Activated naive CD8-positive, alpha-beta T cell treated with anti-CD3 and anti-CD28 coated beads for 36 hours (primary cell): ENCODE measurements at places on chromosomes 1 and 21.

- DNase-seq = no peak
Observed at GRCh38 chr21:44814498-44815023, 3.3 kb downstream of the SUMO3 start.

DNA sequence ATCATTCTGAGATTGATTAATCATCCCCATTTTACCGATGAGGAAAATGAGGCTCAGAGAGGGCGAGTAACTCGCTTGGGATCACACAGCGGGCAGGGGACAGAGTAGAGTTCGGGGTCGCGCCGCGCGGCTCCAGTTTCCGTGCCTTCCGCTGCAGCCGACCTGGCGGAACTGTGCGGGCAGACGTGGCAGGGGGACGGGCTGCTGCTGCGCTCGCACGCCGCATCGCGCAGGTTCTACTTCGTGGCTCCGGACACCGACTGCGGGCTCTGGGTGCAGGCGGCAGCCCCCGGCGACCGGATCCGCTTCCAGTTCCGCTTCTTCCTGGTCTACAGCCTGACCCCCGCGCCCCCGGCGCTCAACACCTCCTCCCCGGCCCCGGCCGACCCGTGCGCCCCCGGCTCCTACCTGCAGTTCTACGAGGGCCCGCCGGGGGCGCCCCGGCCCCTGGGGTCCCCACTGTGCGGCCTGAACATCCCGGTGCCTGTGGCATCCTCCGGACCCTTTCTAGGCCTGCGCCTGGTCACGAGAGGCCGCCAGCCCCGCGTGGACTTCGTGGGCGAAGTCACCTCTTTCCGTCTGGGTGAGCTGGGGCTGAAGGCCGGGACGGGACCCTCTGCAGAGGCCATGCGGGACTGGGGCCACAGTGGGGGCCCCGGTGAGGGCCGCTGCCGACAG is 2.3 kb downstream of the LDLRAD2 start:
- peak; percentile 51 for DNase-seq

DNA sequence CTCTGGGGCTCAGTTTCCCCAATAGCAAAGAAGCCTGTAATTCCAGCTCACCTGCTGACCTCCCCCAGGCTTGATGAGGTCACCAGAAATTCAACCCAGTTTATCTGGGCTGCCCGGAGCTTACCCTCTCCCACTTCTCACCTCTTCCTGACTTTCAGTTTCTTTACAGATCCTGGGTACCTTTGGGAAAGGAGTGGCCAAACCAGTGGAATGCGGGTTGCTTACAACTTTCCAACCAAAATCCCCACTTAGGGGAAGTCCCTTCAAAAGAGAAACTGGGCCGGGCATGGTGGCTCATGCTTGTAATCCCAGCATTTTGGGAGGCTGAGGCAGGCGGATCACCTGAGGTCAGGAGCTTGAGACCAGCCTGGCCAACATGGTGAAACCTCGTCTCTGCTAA is 5.9 kb upstream of the MARCKSL1 start:
- no peak for DNase-seq

DNA sequence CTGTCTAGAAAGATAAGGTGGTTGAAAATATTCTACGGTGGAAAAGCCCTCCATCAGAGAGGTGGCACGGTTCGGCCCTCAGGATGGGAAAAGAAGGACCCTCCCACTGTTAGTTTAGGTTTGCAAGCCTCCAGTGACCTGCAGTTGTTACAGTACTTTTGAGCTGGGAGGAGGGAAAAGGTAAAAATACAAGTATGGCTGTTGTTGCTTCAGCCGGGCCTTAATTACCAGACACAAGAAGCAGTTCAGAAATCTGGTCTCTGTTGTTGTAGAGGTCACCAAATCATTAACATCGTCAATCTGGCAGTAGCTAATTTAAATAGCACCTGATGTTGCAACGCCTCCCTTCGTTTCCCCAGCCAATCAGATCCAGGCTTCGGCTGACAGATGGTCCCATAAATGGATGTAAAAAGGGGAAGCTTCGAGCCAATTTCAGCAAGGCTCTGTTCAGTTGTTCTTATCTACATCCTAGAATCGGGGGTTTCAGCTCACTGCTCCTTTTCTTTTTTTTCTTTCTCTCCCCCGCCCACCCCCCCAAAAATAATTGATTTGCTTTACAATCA is at the start of gene ELAVL4:
TSS of gene ELAVL4 (plus strand) at position 424 of the 563 bp plus-strand sequence. CDS start 270 bp downstream, outside the sequence.
- no peak for DNase-seq

DNA sequence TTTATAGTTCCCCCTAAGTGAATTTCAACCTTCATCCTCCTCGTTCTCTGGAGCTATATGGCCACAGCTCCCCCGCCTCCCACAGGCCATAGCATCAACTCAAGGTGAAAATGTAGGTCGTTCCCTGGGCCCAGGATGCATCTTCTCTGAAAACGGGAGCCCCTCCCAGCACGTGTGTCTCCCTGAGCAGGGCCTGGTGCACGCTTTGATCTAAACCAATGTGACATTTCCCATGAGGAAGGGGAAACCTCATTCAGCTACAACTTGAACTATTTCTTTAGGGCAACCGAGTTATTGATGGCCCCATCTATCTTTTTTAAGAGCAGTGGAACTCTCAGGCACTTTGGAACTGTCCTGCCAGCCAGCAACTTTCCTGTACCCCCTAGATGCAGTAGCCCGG is 57.8 kb upstream of the BACE2 start:
- no peak for DNase-seq

GRCh38 chr1:154151311-154151710 is 3.6 kb downstream of the NUP210L start:
- DNase-seq = no peak

DNA sequence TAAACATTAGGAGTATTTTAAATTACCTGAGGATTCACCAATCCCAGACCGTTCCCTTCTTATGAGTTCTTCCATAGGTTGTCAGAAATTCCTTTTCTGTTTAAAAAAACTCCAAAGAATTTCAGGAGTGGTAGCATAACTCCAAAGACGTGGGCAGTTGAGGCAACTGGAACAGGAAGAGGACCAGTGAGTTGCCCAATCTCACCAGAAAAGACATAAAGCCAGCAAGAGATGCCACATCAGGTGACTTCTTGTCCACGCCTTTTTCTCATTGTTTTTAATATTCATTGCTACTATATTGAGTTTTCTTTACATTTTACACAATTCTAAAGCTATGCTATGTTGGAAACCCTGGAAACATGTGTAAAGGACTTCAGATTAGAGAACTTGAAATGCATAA is 88.1 kb upstream of the JAK1 start:
- DNase-seq = no peak

GRCh38 chr21:38380481-38381137 is 117.7 kb downstream of the ERG start:
- no peak for DNase-seq

DNA sequence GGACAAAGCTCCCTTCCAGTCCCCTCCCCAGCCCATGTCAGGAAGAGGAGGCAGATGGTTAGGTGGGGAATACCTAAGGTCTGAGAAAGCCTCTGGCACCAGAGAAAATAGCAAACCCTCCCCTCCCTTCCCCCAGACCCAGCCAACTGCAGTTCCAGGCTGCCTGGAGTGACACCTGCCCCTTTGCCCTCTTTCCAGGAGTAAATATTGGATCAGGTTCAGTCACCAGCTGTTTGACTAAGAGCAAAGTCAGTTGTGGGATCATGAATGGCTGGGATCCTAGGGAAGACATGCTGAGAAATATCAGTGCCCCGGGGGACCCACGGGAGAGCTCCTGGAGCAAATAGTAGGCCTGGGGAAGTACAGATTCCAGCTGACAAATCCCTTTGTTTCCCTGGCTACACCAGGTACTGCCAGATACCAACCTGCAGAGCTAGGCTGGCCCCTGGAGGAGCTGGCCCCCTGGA is 12.2 kb upstream of the CDK18 start:
- no peak for DNase-seq

DNA sequence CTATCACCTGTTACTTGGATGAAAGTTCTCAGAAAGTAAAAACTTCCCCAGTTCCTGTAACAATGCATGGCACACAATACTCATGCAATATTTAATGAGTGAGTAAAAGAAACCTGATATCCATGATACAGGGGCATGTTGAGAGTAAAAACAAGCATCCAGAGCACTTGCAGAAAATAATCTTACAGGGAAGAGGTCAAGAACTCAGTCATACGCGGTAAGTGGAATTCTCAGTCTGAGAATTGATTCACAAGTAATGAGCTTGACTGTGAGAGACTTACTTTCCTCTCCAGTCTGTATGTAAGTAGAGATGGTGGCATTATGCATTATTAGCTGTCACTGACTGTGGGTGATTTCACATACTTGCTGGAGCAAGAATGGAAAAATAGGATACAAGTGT is 976.9 kb downstream of the BRINP3 start:
- no peak for DNase-seq

- no peak for DNase-seq
Observed at GRCh38 chr21:38815060-38815405, 9.3 kb downstream of the ETS2 start.

GRCh38 chr1:199301472-199302217 is 662.8 kb downstream of the PTPRC start:
- no peak for DNase-seq

DNA sequence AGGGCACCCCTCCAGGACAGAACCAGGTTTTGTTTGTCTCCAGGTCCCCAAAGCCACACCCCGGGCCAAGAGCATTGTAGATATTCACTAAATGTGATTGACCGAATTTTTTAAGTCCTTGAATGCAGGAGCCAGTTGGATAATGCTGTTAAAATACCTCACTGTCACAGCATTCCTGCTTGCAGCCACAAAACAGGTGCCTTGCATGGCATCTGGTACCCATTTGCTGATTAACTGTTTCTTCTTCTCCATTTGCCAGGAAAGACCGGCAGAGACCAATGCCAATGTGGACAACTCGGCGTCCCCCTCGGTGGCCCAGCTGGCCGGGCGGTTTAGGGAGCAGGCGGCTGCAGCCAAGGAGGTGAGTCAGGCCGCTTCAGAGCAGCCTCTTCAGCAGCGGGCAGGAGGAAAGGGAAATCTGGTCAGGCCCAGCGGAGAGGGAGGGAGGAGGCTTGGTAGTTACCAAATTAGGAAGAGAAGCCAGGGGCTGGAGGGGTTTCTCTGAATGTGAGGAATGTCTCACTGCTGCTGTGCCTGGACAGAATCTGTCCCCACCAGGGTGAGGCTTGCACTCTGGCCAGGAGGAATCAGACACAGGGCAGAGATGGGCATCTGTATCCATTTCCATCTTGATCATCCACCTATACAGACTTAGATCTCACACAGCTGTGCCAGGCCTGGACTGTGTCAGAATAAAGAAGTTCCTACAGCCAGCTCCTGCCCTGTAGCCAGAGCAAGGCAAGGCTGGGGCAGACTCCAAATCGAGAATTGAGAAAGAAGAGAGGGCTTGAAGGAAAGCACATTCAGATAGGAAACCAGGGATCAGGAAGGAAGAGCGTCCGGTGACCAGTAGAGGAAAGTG is 37.9 kb upstream of the MPZL1 start:
- no peak for DNase-seq

DNA sequence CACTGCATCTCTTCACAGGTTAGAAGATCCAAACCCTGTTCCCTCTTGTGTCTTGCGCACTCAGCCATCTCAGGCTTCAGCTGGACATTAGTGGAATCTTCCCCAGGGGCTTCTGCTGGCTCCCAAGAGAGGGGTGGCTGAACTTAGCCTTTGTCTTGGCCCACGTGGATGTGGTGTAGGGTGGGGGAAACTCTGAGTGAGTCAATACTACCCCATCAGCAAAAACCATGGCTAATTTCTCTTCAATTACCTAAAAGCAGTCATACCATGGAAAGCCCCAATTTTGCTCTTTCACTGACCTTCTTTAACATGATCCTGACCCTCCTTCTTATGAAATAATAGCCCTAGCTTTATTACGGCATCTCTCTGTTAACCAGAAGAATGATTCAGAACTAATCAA is 72.5 kb upstream of the RAB3GAP2 start:
- no peak for DNase-seq

GRCh38 chr1:206563367-206564207 is 48.7 kb downstream of the EIF2D start:
- DNase-seq = no peak

DNA sequence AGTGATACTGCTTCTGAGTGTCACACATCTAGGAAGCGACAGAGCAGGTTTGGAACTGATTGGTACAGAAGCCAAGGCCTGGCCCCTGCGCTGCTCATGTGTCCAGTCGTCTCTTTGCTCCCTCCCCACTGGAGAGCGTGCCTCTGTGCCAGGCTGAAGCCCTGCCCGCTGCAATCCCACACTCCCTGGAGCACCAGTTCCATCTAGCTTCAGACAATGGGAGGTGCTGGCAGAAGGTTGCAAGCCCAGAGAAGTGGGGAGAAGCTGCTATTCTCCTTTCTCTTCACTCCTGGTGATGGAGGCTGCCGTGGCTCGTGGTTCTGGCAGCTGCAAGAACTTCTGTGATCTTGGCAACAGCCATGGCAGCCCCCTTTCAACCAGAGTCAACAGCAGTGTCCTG is 250.9 kb downstream of the MATN1 start:
- DNase-seq = no peak

- DNase-seq = no peak
Observed at GRCh38 chr1:202249436-202249835, 55.8 kb downstream of the LGR6 start.

DNA sequence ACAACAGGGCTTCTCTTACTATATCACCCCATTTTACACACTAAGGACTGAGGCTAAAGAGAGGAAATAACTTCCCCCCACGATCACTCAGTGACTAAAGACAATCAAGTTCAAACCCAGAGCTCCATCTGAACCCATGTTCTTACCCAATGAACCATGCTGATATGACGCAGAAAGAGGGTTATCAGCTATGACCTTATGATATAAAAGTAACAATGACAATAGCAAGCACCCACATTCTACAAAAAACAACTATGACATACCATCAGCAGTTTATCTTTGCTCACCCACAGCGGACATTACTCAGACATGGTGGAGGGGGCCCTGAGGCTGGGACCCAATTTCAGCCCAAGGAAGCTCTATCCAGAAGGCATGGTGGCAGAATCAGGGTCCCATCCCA is 75.7 kb downstream of the PTPN14 start:
- no peak for DNase-seq

DNA sequence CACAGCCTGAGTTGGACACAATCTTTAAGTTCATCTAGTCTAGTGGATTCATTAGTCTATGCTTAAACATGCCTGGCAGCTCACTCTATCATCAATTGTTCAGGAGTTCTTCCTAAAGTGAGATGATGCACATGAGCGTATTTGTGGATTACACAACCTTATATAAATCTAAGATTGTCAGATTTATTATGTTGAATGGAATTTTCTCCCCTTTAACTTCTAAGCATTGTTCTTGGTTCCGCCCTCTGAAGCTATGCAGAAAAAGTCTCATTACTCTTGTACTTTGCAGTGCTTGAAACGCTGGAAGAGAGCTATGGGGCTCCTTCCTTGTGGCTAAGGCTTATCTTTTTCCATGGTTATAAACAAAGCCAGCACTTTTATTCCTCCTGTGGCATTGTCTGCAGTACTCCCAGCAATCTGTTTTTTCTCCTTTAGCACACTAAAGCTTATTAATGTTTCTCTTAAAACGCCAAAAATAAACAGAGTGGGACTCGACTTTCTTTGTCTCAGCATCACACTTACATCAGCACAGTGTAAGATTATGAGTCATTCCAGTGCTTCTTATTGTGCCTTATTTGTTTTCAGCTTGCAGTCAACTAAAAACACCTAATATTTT is 316.8 kb upstream of the CAMK1G start:
- no peak for DNase-seq

GRCh38 chr1:167750641-167751040 is 28.9 kb downstream of the MPZL1 start:
- no peak for DNase-seq

- DNase-seq = no peak
Observed at GRCh38 chr1:40799351-40799867, 15.8 kb downstream of the KCNQ4 start.

GRCh38 chr1:156065212-156065611 is 4.3 kb downstream of the RAB25 start:
- no peak for DNase-seq
